ENCODE measurements at places on chromosomes 5 and 9. TPM values are rescaled to one million over a fixed set of nuclear protein-coding genes. Genes with fewer than 3 reads are reported as not detected.

DNA sequence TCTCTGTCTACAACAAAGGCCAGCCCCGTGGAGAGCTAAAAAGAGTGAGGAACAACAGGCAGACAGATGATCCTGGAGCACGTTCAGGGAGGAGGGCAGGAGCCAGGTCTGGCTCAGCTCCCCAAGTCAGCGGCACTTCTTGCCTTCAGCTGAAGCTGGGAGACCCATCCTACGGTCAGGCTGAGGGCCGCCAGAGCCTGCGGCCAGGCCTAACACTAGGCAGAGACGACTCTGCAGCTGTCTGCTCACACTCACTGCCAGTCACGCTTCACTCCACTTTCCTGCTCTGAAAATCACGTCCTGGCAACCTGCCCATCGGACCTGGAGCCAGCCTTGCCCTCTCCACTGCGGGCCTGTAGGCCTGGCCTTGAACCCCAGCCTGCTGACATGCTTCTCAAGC is 160.9 kb upstream of the LHFPL2 start:
- DNase-seq: no peak

PHAX gene
- polyA plus RNA-seq: 32.2 TPM

- DNase-seq: peak; percentile 18
These were observed 82.8 kb downstream of the LMX1B start for GRCh38 chr9:126696401-126697145.

DNA sequence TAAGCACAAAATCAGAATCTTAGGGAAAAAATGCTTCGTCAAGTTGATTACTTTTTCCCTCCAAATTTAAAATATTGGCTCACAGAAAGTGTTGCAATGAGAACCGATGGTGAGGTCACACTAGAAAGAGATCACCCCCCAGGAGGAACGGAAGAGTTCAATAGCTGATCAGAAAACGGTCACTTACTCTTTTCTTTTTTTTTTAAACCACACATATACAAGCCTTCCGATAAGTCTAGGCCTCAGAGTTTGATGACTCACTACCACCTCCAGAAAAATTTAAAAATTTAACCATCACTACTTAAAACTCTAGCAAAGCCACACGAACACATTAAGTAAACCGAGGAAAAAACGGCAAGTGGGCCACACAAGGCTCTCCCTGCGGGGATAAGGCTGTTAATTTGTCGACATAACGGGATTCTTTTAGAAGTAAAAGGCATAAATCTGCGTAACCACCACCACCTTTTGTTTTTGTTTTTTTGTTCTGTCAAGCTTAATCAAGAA is 1.2 kb downstream of the SURF4 start:
- no peak for DNase-seq

DNA sequence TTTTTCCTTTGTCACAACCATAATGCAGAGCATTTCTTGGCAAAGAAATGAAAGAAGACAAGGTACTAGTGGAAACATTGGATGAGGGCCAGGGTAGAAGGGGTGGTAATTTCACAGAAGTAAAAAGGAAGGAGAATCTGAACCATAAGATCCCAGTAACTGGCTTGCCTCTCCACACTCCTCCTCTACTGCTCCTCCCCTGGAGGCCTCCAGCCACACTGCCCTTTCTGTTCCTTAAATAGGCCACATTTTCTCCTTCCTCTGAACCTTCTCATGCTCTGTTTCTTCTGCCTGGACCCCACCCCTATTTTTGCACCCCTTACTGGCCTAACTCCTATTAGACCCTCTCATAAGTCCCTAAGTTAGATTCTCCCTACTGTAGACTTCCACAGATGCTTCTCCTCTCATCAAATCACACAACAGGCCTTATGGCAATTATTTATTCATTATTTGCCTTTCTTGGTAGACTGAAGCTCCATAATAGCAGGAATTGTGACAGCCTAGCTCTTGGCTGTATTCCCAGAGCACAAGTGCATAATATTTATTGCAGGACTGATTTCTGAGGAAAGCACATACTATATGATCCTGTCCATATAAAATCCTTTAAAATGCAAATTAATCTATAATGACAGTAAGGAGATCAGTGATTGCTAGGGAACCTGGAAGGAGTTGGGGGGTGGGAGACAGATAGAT is 31.3 kb upstream of the GRIA1 start:
- no peak for DNase-seq

GRCh38 chr9:112971415-112971814 is 40.6 kb downstream of the ZNF883 start:
- DNase-seq: no peak

GRCh38 chr9:36030871-36031270 is 5.8 kb upstream of the RECK start:
- DNase-seq: no peak

GRCh38 chr5:100787648-100788047 is 115.4 kb downstream of the ST8SIA4 start:
- DNase-seq: no peak

DNA sequence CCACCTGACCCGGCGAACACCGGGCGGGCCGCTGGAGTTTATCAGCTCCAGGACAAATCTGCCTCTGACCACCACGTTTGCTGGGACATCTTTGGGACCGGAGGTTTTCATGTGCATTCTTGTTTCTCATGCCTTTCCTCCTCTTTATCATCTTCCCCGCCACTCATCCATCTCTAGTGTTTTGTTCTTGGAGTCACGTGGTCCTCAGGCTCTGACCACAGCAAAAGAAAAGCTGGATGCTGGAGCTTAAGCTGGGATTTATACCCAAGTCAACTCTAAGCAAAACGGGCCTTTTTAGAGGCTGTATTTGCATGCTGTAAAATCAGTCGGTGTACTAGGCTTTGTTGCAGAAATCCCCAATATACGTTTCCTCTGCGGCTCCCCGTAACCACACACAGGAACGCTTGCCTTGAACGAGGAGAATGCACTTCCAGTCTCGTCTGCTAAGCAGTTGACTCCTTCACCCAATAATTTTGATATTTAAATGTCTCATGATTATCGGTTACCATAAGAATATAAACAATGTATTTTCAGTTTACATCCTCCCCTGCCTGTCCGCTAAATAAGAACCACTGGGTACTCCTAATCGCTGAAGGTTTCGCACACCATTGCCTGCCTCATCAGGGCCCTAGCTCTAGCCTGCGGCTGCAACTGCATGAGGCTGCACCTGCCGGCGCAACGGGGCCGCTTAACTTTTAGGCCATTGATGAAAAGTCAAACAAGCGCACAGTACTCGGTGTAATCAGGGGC is 560 bp upstream of the NDUFS6 start:
- DNase-seq: peak; percentile 68

- no peak for DNase-seq
These were observed 30.1 kb downstream of the FNIP1 start for GRCh38 chr5:131766689-131767088.

GRCh38 chr5:139707445-139708003 is 59.4 kb downstream of the CXXC5 start:
- DNase-seq: no peak

DNA sequence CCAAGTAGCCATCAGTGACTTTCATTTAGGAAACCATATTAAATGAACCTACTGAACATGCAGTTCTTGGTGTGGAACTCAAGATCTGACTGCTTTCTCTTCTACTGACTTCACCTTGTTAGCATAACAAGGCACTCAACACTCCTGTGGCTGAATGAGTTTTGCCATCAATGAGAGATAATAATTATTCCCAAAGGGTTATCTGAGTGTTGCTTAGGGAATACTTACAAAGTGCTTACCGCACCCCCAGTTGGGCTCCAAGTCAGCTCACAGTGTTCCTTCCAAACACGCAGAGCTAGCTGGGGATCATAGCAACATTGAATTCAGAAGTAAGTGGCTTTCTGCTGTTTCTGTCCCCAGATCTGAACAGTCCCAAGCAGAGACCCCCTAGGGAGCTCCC is 182.9 kb downstream of the SREK1 start:
- no peak for DNase-seq

C5orf46 gene
- polyA plus RNA-seq: not detected

SPAAR gene
- polyA plus RNA-seq: 3.2 TPM

GRCh38 chr5:132812123-132812765 is 858 bp upstream of the SOWAHA start:
- DNase-seq: no peak

DNA sequence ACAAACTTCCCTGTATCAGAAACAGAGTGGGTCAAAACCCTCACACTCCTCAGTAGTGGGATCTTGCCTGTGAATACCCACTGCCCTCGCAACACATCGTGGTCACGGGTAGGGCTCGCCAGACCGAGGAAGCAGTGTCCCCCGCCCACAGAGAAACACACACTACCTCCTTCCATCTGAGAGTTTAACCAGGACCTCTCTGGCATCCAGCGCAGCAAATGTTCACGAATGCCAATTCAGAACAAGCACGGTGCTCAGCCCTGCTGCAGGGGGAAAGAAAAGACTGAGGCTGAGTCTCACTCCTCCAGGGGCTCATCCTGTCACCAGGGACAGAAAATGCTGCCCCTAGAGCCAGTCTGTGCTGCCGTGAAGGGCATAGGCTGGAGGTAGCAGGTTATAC is 42.5 kb upstream of the SYNPO start:
- no peak for DNase-seq

GRCh38 chr5:83554133-83554532 is 82.6 kb downstream of the VCAN start:
- DNase-seq: no peak

DNA sequence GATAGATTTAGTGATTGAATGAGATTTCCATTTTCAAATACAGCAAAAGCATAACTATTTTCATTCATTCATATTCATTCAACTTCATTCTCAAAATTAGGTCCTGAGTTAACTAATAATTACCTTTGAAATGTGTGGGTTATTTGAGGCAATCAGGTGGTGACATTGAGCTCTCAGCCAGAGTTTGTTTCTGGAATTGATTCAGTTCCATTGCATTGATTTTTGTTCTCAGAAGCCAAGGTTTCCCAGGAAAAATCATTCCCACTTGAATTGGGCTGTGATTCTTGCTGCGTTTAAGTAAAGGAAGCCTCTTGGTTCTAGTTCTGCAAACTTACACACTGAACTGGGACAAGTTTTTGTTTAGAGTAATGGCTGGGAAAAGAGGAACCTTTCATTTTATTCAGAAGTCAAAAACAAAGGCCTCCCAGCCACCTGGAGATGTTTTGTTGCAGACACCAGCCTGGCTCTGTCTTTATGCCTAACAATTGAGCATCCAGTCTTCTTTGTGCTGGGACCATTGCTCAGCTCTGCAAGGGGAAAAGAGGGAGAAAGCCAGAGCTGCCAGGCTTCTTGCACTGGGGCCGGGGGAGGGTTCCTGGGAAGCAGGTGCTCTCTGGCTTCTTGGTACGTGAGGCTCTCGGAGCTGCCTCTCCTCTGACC is 198.6 kb downstream of the TRIO start:
- no peak for DNase-seq

All from psoas muscle (tissue), 8 donors.